ENCODE measurements at places on chromosomes 6 and 20.

DNA sequence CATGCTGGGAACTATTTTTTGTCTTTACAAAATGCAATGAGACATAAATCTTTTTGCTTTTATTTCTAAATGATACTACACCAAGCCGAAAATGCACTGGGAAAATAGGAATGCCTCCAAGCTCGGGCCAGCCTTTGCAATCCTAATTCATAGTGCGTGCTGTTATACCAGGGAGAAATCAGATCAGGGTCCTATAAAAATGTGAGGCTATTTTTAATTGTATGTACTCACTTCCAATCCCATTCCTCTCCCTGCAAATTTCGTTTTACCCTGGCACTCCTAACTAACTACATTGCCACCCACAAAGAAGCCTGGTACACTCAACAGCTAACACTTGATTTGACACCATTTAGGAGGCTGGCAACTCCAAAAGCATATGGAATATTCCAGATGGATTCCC is 350.6 kb upstream of the ZFP64 start:
- DNase-seq: no peak

DNA sequence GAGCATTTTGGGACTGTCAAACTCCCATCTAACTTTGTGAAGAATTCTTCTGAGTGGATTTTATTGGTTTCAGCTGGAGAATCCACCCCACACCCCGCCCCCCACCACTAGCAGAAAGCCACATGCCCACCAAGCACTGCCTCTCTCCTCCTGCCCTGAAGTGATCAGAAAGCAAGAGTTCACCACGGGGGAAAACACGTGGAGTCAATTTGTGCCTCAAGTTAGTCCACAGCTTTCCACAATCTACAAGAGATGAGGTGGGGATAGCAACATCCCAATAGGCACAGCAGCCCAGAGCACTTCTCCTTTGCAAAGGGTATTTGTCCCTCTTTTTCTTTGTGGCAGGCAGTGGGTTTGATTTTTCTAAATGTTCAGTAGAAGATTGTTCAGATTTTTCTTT is 177.3 kb upstream of the NT5E start:
- DNase-seq: no peak

DNA sequence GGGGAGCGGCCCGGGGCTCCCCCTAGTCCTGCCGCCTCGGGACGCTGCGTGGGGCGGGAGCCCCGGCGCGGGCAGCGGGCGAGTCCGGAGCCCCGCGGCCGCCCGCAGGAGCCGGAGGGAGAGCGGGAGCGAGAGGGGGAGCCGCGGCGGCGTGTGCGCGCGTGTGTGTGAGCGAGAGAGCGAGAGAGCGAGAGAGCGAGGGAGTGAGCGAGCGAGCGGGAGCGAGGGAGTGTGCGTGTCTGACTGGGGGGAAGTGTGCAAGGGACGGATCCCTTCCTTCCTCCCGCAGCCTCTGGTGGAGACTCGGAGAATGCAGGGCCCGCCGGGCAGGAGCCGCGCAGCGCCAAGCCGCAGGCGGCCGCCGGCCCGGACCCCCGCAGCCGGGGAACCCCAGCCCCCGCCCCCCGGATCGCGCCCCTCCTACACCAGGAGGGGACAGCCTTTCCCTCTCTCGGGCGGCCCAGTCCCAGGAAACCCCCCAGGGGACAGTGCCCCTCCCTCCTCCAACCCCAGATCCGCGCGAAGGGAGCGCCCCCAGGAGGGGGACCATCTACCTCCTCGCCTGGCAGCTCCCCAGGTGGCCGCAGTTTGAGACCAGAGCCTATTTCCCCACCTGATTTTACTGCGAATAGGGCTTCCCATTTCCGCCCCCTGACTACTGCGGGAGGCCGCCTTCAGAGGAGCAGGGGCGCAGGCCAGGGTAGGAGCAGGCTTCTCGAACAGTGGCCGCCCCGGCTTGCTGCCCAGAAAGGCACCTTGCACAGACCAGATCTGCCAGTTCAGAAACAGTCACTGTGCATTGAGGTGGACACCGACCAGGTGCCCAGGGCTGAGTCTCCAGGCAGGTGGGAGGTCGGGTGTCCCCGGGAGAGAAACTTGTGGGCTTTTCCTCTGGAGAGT is at the start of gene CDH22:
Gene CDH22, minus strand, starts transcription at position 241 of the 900 bp plus-strand sequence. CDS start 57,204 bp downstream, outside the sequence.
- no peak for DNase-seq

DNA sequence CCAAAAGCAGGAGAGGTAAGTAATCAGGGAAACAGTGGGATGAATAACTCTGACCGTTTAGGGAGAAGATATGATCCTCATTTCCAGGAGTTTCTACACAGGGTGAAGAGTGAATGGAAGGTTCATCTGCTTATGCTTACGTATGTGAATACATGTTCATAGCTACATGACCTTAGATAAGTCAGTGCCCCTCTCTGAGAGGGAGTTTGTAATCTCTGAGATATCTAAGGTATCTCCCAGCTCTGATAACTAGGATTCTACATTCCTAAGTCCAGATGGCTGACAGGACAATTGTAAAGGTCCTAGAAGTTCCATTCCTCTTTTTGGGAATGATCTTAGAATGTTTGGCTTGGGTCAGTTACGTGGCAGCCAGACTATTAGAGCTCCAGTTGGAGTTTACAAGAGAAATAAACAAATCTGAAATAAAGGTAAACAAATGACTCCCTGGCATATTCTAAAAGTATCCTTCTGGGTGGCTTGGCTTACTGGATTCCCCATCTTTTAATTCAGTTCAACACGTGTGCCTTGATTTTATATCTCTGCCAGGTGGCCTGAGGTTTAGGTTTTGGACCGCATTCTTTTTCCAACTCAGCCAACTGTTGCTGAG is 15.8 kb downstream of the PROCR start:
- DNase-seq: no peak

- no peak for DNase-seq
Measured at GRCh38 chr20:3738111-3739053, 5.9 kb downstream of the HSPA12B start.

GRCh38 chr20:61737812-61738443 is 327.8 kb downstream of the TAF4 start:
- peak; percentile 36 for DNase-seq

DNA sequence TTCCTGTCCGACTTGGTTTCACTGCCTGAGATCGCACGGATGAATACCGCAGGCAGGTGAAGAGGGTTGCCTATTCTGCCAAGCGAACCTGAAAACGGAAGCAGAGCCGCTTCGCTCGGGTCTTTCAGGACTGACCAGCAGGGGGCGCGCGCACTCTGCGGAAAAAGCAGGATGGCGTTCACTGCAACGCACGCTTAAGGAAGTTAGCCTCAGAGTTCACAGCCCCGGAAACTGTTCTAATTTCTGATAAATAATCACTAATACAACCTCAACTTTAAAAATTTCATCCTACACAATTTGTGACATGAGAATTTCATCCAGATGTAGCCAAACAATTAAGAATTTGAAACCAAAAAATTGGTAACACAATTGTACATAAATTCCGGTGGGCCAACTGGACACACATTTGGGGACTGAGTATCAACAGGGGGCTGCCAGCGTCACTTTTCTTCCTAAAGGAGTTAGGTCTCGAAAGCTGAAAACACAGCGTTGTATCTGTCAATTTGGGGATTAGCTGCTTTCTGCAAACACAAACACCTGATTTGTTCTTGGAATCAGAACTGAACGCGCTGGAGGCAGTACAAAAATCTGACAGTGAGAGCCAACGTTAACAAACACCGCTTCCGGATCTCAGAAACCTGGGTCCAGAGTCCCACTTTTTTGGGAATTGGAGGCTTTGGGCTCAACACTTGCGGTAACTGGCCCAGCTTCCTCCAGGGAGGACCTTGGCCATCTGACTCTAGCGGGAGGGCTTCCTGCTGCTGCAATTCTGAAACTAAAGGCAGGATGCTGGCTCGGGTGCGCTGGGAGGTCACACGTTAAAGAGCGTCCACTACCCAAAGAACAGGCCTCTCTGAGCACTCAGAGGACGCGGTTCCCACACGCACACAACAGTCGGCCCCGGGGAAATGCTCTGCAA is 8.8 kb downstream of the PXDC1 start:
- DNase-seq: peak; percentile 96

GRCh38 chr6:137202078-137202477 is 17.1 kb downstream of the IFNGR1 start:
- DNase-seq: no peak

GRCh38 chr6:113635222-113635986 is 221.7 kb upstream of the MARCKS start:
- DNase-seq: no peak

- DNase-seq: no peak
Measured at GRCh38 chr6:158758941-158759479, 60.2 kb downstream of the EZR start.

GRCh38 chr20:33922224-33922623 is 71.5 kb upstream of the RALY start:
- DNase-seq: no peak

- no peak for DNase-seq
Measured at GRCh38 chr6:8944548-8944947, 509.2 kb upstream of the SLC35B3 start.

DNA sequence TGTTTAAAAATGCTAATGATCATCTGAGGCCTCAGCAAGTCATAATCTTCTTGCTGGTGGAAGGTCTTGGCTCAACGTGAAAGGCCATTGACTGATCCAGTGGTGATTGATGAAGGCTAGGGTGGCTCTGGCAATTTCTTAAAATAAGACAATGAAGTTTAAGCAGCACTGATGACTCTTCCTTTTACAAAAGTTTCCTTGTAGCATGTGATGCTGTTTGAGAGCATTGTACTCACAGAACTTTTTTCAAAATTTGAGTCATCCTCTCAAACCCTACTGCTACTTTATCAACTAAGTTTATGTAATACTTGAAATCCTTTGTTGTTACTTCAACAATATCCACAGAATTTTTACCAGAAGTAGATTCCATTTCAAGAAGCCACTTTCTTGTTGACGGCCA is 382.3 kb downstream of the ESR1 start:
- DNase-seq: no peak

GRCh38 chr6:158963020-158963808 is 36.8 kb downstream of the RSPH3 start:
- no peak for DNase-seq

GRCh38 chr6:158251565-158251964 is 60.7 kb upstream of the TULP4 start:
- no peak for DNase-seq

DNA sequence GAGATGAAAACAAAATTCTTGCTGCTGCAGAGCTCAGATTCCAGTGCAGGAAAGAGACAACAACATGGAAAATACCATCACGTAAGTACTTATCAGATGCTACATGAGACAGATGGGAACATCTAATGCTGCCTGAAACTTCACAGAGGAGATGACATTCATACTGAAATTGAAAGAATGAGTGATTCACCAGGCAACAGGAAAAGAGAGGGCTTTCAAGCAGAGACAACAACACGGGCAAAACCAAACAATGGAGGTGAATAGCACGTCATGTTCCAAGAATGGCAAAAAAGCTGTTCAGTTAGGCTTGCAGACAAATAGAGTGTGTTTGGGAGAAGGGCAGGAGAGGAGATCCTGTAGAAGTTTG is 39.3 kb downstream of the GTF2H5 start:
- no peak for DNase-seq

DNA sequence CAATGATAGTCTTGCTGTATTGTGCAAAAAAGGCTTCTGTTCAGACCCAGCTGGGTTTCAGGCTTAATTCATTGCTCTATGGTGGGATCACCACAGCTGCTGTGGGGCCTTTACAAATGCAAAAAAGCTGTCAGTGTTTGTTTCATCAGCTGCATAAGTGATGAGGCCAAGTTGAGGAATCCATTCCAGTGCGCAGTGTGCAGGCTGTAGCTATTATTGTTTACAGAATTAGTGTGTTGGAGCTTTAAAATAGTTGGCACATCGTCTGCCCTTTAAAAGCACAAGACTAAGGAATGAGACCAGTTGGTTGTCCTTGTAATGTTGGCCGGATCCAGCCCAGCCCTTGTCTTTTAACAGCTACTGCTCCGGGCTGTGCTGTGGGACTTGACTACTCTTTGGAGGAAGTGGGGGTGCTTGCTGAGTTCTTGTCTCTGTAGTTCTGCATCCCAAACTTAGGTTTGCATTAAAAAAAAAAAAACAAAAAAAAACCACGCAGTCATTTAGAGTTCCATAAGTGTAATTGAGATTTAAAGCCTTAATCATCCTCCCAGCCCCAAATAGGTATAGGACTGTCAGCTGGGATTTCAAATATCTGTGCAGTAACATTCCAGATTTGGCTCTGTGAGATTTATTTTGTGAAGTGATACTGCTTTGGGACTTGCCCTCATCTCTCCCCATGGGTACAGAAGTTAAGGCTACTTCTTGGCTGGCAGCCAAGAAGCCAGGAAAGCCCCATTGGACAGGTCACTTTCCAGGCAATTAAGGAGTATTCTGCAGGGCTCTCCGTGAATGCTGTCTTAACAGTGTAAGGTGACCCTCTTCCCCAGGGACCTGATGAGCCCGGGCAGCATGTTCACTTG is 19.3 kb downstream of the JARID2 start:
- no peak for DNase-seq

DNA sequence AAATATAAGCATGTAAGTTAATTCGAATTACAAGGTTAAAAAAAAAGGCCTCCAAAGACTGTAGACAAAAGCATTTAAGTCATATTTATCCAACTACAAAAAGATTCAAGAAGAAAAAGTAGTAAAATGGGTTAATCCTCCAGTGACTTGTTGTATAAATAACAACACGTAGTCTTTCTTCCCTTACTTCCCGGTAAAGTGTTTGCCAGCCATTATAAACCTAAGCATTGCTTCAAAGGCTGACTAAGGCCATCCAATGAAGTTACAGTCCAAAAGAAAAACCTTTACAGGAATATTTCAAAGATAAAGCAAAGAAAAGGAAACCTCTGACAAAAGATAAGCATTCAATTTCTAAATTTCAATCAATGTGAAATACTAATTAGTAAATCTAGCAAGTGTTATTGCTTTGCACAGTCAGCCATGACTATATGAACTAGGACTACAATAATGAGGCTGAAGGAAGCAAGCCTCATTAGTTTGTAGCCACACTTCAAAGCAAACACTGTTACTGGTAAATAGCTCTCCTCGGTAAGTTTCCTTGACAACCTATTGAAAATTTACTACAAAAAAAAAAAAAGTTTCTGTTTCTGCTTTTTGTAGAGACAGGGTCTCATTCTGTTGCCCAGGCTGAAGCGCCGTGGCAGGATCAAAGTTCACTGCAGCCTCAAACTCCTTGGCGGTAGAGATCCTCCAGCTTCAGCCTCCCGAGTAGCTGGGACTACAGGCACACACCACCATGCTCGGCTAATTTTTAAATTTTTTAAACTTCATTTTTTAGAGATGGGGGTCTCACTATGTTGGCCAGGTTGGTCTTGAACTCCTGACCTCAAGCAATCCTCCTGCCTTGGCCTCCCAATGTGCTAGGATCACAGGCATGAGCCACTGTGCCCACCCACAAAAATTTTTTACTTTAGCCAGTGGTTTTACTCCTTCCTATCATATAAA is 46.0 kb downstream of the NUDT3 start:
- DNase-seq: no peak
